Colonic mucosa (tissue), 4 donors: ENCODE measurements at places on chromosomes 2 and 18. TPM values are rescaled to one million over a fixed set of nuclear protein-coding genes. Genes with fewer than 3 reads are reported as not detected.

TMEM163 gene
- total RNA-seq: not detected

PLB1 gene
- total RNA-seq: 3.0 TPM

- DNase-seq: no peak
- H3K4me3 ChIP-seq: no peak overlapping the region
- H3K27me3 ChIP-seq: no peaks in the 10 kb centered on the region
- H3K4me1 ChIP-seq: no peaks in the 10 kb centered on the region
These were observed 254.3 kb downstream of the SOX11 start for GRCh38 chr2:5946225-5947115.

- H3K27ac ChIP-seq: no peak overlapping the region
- H3K36me3 ChIP-seq: no peaks in the 10 kb centered on the region
- DNase-seq: no peak
- H3K4me3 ChIP-seq: no peak overlapping the region
These were observed 21.1 kb downstream of the CRACDL start for GRCh38 chr2:98914713-98915580.

- no peaks in the 10 kb centered on the region for H3K27me3 ChIP-seq
- H3K4me1 ChIP-seq: no peaks in the 10 kb centered on the region
- no peak for DNase-seq
These were observed 221.0 kb downstream of the SLC8A1 start for GRCh38 chr2:40230707-40231432.

GRCh38 chr2:45020439-45020838, 11.2 kb upstream of the SIX2 start:
- no peaks in the 10 kb centered on the region for H3K4me1 ChIP-seq
- no peak overlapping the region for H3K4me3 ChIP-seq
- peaks cover 6% of the 10 kb centered on the region for H3K27me3 ChIP-seq
- H3K27ac ChIP-seq: no peak overlapping the region
- no peak for DNase-seq

- no peak overlapping the region for H3K4me3 ChIP-seq
- DNase-seq: peak; percentile 70
- no peaks in the 10 kb centered on the region for H3K4me1 ChIP-seq
- no peak overlapping the region for H3K27ac ChIP-seq
- no peaks in the 10 kb centered on the region for H3K36me3 ChIP-seq
These were observed 42.1 kb upstream of the LAPTM4A start for GRCh38 chr2:20093263-20094141.

DNA sequence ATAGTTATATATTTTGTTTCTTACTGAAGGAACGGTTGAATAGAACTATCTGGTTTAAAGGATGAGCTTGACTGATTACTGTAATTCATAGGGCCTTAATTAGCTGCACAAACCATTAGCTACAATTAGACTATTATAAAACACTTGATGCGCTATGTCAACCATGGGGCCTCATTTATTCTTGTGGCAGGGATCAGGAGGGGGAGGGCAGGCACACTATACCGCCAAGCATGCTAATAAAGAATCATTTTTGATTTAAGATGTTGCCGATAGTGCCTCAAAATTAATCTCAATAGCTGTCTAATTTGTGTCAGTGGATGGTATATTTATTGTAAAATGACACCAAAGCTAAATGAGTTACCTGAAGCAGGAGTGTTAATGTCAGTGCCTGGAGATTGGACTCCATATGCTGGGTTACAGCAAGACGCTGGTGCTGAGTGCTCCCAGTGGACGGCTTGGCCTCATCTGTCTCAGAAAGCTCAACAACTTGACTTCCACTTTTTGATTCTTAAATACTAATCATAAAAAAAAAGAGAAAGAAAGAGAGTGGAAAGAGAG, 1007.0 kb upstream of the CELF4 start:
- no peaks in the 10 kb centered on the region for H3K4me1 ChIP-seq
- no peak for DNase-seq
- H3K27ac ChIP-seq: no peak overlapping the region
- H3K36me3 ChIP-seq: no peaks in the 10 kb centered on the region
- no peaks in the 10 kb centered on the region for H3K27me3 ChIP-seq
- H3K4me3 ChIP-seq: no peak overlapping the region

DNA sequence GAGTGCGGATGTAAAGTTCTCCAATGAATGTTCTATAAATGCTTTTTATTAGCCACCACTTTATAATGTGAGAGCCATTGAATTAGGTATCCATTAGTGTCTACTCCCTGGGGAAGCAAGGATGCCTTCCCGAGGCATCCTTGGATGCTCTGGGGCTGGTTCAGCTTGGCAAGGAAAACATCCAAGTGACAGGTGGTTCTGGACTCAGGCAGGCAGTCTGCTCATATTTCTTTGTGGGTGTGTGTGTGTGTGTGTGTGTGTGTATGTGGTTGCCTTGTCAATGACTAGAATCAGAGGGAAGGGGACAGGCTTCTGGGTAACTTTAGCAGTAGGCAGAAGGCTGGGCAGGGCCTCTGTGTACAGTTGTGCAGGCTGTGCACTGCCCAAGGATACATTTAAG, 149.2 kb downstream of the TSN start:
- H3K4me1 ChIP-seq: no peaks in the 10 kb centered on the region
- no peak for DNase-seq
- no peaks in the 10 kb centered on the region for H3K36me3 ChIP-seq
- no peak overlapping the region for H3K27ac ChIP-seq
- no peak overlapping the region for H3K4me3 ChIP-seq

GRCh38 chr18:7600036-7600435, 32.9 kb downstream of the PTPRM start:
- H3K27me3 ChIP-seq: no peaks in the 10 kb centered on the region
- H3K4me3 ChIP-seq: no peak overlapping the region
- no peaks in the 10 kb centered on the region for H3K4me1 ChIP-seq
- no peak overlapping the region for H3K27ac ChIP-seq
- no peak for DNase-seq
